ENCODE measurements at places on chromosomes 2 and 18. TPM values are rescaled to one million over a fixed set of nuclear protein-coding genes. Genes with fewer than 3 reads are reported as not detected.
A peak's percentile ranks its signal among the peaks of the same experiment; 100 is the strongest.

- peak within 1 kb of the TSS; percentile 100 for H3K27ac ChIP-seq
- peaks cover 8% of the 10 kb centered on the region for H3K4me1 ChIP-seq
- H3K27me3 ChIP-seq: no peaks in the 10 kb centered on the region
- peak; percentile 99 for DNase-seq
Observed at GRCh38 chr2:112275311-112275886, at the start of gene ZC3H6. ZC3H6 (plus strand) TSS chr2:112275597; CDS start chr2:112275995, 398 bp downstream.

- H3K27me3 ChIP-seq: no peaks in the 10 kb centered on the region
- no peaks in the 10 kb centered on the region for H3K36me3 ChIP-seq
- H3K27ac ChIP-seq: peak overlapping the region; percentile 83
- H3K4me3 ChIP-seq: no peak overlapping the region
- H3K4me1 ChIP-seq: peaks cover 6% of the 10 kb centered on the region
Observed at GRCh38 chr18:22033085-22033484, 136.3 kb upstream of the GATA6 start.

Gene NT5DC4
- total RNA-seq: not detected

GRCh38 chr2:120108049-120108448 lies 95.2 kb downstream of the EPB41L5 start:
- no peaks in the 10 kb centered on the region for H3K27me3 ChIP-seq
- DNase-seq: peak; percentile 63
- no peak overlapping the region for H3K4me3 ChIP-seq

DNA sequence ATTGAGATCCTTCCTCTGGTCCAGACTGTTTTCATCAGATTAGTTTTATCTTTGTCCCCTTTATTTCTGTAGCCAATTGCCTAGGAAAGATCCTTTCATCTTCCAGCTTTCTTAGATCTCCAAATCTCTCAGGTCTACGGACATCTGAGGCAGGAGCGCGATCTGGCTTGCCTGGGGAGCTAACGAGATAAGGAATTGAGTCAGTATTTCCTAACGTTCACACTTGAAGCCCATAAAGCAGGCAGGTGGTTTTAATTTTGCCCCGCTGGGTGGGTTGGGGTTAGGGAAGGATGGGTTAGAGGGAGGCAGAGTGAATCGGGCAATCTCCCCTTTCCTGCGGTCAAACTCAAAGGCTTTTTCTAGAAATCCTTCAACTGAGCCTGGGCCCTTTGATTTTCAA lies 727 bp upstream of the TTLL4 start:
- DNase-seq: no peak
- H3K36me3 ChIP-seq: no peaks in the 10 kb centered on the region
- H3K27me3 ChIP-seq: no peaks in the 10 kb centered on the region
- H3K4me1 ChIP-seq: peaks cover 30% of the 10 kb centered on the region
- peak overlapping the region; percentile 94 for H3K27ac ChIP-seq
- peak overlapping the region; percentile 80 for H3K4me3 ChIP-seq

- H3K4me1 ChIP-seq: peaks cover 11% of the 10 kb centered on the region
- H3K4me3 ChIP-seq: no peak overlapping the region
- DNase-seq: no peak
Observed at GRCh38 chr2:239231231-239232194, 169.3 kb downstream of the HDAC4 start.
